Activated CD8-positive, alpha-beta memory T cell treated with anti-CD3 and anti-CD28 coated beads, Interleukin-2, amount 50 U/mL, for 48 hours (primary cell): ENCODE measurements at places on chromosomes 2 and 18.
A peak's percentile ranks its signal among the peaks of the same experiment; 100 is the strongest.

- DNase-seq = no peak
Measured at GRCh38 chr2:236562434-236562833, 7.2 kb upstream of the ACKR3 start.

- DNase-seq = peak; percentile 48
Measured at GRCh38 chr2:176114930-176115625, 1.5 kb upstream of the HOXD10 start.

DNA sequence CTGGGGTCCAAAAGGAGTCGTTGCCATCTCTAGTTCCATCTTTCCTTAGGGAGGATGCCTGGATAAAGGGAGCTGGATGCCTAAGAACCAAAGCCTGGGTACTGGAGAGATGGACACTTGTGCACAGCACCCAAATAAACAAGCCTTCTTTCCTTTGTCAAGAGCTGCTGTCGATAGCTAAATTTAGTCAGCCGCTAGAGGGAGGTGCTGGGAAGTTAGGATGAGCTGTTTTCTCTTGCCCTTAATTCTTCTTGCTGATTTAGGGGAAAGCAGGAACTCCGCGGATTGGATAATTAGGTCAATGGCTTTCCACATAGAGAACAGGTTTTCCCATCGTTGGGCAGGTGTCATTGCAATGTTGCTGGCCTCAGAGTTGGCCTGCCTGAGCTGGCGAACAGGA is 30.9 kb upstream of the SERPINB12 start:
- no peak for DNase-seq

DNA sequence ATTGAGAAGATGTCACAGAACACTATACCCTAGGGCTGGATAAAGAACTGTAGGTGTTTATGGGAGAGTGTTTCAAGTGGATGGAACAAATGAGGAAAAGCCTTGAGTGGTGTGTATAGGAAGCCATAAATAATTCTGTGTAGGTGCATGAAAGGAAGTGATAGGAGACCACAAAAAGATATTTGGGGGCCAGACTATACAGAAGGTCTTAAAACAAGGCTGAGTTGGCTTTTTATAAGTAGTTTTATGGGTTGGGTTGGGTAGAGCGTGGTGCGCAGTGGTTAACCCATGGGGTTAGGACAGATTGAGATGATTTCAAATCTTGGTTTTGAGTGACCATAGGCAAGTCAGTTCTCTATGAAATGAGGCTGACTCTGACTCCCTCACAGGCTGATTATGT is 110.5 kb downstream of the PKP4 start:
- no peak for DNase-seq

GRCh38 chr2:185255566-185255965 is 483.0 kb upstream of the FSIP2 start:
- no peak for DNase-seq

GRCh38 chr2:206154197-206154596 is 5.0 kb downstream of the NDUFS1 start:
- DNase-seq = no peak

DNA sequence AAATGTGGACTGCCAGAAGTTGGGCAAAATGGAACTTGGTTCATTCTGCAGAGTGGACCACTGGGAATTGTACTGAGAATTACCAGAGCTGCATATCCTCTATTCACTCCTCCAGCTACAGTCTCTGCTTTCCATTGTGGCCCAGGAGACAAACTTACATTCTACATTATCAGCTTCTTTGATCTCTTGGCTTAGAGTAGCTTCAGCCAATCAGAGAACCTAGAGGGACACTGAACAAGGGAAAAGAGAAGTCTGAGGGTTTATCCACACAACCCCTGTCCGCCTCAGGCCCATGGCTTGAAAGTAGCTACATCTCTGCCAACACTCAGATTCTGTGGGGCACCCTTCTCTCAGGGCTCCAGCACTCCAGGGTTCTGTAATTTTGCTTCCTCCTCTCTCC is 251.1 kb downstream of the TRIB2 start:
- no peak for DNase-seq

DNA sequence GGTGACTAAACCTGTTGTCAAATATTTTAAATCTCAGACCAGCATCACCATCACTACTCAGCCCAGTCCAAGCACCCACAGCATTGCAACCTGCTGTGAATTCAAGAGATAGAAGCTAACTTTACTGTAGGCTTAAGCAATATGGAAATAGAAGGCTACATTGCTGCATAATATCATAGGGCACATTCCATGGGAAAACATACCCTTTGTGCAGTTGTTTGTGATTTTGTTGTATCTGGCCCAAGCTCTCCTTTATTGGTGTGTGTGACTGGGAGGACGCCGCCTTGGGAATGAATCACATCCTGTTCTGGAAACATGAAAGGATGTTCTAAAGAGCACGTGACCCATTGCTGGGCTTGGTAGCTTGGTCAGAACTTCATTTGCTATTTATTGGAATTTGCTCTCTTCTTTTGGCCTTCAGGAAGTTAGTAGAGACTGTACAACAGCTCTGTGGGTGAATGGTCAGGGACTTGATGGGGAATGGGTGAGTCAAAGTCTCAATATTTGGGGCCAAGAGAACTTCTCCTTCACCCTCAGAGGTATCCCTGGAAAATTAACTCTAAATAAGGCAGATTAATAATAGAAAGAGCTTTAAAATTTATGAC is 106.8 kb upstream of the SERPINE2 start:
- no peak for DNase-seq
